ENCODE measurements at places on chromosomes 7 and 10.
A peak's percentile ranks its signal among the peaks of the same experiment; 100 is the strongest.

DNA sequence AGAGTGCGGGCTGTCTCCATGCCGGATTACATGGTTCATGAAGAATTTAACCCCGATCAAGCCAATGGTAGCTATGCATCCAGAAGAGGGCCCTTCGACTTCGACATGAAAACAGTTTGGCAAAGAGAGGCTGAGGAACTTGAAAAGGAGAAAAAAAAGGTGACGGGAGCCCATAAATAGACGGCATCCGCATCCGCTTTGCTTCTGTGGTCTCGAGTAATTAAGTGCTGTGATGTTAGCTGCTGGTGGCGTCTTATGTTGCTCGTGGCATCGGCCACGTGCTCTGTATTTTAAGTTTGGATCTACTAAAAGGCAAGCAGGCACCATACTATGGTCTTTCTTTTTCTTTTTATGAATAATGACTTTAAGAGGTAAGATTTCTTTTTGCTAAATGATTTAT, 11.1 kb downstream of the C7orf57 start:
- DNase-seq: no peak

GRCh38 chr7:50712252-50713122, 70.2 kb downstream of the GRB10 start:
- DNase-seq: no peak

DNA sequence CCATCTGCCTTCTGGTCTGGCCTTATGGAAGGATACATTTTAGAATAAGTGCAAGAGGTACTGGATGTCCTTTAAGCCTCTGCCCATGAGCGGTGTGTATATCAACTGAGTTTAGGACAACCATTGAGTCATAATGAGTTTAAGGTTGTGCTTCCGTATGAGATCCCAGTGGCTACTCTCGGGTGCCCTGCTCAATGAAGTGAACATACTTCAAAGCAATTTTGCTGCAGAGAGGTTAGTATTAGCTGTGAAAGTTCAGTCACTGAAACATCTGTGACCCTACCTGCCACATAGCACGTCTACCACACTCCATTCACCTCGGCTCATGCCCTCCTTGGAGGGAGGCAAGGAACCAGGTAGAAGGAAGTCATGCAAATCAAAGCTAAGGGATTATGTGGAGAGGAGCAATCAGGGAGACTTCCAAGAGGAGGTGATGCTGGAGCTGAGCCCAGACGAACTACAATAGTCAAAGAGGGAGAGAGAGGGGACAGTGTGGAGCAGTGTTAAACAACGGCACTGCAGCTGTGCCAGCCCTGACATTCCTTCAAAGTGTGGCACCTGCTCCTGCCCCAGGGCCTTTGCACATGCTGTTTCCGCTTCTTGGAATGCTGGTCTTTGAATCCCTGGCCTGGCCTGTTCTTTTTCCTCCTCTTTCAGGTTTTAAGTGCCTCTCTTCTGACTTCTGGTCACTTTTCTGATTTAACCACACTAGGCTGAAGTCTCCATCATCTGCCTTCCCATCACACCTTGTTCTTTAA, 25.4 kb downstream of the BTBD16 start:
- DNase-seq: no peak

DNA sequence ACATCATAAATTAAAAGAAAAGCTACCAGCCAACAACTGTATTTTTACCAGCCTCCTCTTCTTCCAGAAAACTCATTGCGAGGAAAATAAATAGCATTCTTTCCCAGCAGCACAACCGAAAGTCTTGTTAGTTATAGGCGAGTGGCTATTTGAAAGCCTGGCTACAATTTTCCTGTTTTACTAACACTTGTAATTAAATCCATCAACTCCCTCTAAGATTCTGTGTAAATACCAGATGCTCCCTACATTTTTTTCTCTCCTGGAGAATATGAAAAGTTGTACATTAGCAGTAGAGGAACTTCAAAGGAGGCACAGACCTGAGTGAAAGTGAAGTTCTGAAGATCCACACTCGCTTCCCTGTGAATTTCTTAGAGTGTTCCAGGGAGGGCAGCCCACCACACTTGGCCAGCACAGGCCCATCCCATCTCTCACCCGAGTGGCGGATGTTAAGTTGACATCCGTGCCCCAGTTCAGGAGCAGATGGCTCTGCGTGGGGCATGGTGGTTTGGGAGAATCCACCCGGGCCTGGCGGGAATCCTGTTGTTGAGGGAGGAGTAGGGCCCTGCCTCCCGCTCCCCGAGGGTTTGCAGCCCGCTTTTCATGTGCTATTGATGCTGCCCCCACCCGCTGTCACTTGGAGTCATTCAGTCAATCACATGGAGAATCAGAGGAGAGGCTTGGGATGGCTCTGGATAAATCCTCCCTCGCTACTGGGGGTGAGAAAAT, 451.0 kb upstream of the GALNT17 start:
- DNase-seq: no peak

DNA sequence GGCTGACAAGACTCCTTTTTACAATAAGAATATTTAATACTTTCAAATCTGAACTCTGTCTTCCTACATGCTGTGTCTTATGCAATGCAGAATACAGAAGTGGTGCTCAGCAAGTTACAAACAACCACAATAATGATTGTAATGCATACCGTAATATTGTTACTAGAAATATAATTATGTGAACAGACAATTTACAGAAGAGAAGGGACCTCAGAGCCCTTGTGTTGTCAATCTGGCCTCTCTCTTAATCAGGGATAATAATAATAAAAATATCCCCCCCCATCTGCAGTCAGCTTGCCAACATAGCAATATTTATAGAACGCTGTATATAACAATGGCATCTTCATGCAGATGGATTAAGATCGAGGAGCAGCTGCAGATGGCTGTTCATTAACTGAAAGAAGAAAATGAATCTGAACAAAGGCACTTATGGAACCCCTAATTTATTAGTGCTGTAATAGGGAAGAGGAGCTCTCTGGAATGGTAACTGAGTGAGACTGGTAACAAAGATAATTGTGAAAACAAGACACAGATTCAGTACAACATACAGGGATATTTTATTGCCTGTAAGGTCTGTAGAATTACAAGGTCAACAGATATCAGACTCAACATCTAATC, 106.3 kb downstream of the TMEM26 start:
- no peak for DNase-seq

DNA sequence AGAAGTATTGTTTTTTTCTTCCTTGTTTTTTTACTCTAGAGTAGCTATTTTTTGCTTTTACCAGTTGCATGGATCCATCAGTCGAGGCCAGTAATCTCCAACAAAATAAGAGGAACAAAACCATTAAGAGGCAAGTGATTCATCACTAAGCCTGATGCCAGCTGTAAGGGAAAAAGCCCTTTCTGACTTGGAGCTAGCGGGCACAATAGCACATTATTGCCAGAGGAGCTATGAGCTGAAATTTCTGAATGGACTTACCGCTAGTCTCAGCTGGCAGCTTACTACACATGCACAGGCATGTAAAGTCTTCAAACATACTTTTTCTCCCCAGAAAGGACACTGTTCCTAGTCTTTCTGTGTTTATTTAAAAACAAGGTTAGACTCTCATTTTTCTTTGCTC, 41.6 kb upstream of the PTPRZ1 start:
- DNase-seq: no peak

- DNase-seq: no peak
Measured at GRCh38 chr10:131646551-131647525, 254.0 kb upstream of the PPP2R2D start.

- DNase-seq: no peak
Measured at GRCh38 chr7:122709930-122710646, 7.4 kb upstream of the RNF148 start.

GRCh38 chr7:38294926-38295325, 21.5 kb upstream of the TARP start:
- DNase-seq: no peak

DNA sequence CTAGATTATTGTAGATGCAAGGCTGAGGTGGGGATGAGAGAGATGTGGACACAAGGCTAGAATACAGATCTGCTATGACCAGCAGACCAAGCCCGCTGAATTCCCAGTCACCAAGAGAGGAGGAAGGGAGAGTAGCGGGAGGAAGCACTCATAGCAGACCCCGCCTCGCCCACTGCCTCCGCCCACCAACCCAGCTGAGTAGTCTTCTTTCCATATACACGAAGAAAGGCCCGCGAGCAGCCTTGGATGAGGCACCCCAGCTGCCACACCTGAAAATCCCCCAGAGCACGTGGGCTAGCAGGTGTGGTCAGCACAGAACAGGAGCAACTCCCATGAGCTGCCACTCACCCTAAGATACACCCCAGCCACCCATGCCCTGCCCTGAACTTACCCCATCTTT, 7.9 kb upstream of the H2BK1 start:
- DNase-seq: no peak

DNA sequence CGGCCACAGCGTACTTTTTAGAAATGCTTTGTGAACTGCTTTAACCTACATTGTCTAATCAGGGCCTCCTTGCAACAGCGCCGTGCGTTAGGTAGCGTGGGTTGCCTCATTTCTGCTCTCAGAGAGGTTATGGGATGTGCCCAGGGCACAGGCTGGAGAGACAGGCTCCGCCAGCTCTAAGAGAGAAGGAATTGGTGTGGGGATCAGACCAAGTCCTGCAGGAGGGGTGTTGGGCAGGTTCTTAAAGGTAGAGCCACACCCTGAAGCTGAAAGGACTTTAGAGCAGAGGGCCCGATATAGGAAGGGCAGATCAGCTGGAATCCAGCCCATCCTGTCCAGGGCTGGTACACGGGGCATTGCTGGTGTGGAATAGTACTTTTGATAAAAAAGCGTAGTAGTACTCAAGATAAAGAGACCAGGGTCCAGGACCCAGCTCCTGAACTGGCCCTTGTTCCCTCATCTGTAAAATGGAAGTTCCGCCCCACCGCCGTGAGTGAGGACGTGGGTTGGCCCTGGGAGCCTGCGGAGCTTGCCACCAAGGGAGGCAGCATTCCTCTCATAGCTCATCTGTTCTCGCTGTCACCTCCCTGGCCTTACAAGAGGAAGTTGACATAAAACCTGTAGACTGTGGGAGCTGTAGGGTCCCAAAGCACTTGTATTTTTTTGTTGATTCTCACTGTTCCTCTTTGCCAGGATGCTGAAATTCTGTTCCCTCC, 37.2 kb downstream of the TMEM120A start:
- peak; percentile 83 for DNase-seq

GRCh38 chr10:48604039-48604990, 558 bp downstream of the ARHGAP22 start:
- no peak for DNase-seq

- no peak for DNase-seq
Measured at GRCh38 chr7:151637781-151638261, 118.1 kb upstream of the RHEB start.

DNA sequence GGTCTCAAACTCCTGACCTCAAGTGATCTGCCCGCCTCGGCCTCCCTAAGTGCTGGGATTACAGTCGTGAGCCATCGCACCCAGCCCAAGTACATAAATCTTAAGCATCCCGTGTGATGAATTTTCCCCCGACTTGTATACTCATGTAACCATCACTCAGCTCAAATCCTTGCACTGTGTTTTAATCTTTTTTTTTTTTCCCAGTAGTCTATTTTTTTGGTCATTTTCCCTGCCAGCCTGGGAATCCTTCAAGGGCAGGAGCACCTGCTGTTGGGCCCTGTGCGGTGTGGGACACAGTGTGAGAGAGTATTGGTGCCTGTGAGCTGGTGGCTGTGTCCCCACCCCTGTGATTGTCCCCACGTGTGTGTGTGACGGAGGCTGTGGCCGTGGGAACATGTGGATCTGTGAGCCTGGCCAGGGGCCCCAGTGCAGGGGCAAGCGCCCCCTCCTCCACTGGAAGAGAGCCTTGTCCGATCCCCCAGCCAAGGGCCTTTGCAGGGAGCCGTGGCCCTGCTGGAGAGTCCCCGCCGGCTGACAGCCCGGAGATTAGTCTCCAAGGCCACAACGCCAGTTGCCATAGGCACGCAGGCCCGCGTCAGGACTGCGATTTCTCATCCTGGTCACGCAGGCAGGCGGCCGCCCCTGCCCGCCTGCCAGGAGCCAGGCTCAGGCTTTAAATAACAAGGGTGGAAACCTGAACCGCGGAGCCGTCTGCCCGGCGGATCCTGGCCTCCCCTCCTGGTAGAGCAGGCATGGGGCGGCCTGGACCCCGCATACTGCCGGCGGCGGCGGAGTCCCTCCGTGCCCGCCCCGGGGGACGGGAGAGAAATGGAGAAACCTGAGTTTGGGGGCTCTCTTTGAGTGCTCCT, 26.5 kb downstream of the GTF2IRD1 start:
- DNase-seq: peak; percentile 79

GRCh38 chr7:37218956-37219355, 229.7 kb downstream of the ELMO1 start:
- DNase-seq: no peak

GRCh38 chr10:24494236-24494635, 229.5 kb downstream of the ARHGAP21 start:
- DNase-seq: no peak

GRCh38 chr10:46297406-46298204, 10.8 kb downstream of the ANTXRL start:
- DNase-seq: peak; percentile 1

GRCh38 chr7:10643545-10643944, 330.1 kb upstream of the PHF14 start:
- DNase-seq: no peak

- no peak for DNase-seq
Measured at GRCh38 chr7:51324206-51324898, 7.7 kb upstream of the COBL start.

DNA sequence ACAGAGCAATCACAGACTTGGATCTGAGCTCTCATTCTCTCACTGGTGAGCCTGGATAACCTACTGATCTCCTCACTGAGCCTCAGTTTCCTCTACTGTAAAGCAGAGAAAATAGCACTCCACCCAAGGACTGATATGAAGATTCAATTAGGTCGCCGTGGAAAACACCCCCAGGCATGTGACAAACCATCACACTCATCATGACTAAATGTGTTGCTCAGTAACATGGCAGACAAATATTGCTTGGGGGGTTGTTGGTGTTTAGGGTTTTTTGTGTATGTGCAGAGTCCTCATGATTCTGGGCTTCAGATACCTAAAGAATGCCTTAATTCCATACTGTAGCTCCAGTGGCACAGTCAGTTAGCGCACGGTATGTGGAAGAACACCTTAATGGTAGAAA, 122.1 kb upstream of the TCF7L2 start:
- no peak for DNase-seq

- DNase-seq: no peak
Measured at GRCh38 chr7:130366564-130366963, 13.7 kb upstream of the CPA1 start.

- DNase-seq: no peak
Measured at GRCh38 chr10:117652228-117653169, 110.0 kb downstream of the EMX2 start.

DNA sequence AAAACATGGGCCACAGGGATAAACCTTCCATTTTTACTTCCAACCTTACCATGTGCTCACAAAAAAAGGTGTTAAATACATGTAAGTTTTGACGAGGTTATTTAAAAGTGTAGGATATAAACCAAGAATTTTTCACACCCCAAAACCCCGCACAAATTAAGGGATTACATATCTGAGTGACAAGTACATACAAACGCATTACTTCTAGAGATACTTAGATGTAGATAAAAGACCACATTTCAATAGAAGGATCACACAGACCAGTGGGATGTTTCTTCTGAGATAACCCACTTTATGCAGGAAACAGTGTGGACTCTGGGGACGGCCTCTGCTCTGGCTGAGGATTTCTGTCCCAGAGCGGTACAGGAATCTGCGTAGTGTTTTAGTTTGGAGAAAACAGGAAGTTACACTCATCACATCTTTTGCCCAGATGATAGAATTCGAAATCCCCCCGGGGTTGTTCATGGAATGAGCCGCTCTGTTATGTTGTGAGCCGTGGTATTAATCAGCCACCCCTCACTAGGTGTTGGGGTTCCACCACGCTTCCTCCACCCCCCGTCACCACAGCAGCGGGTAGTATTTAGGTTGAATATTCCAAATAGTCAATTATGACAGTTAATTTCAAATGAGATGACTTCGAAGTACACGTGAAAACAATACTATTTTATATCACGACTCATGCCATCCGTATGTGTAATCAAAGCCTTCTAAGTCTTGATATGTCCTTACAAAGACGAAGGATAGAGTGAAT, 1.3 kb upstream of the CUL1 start:
- DNase-seq: peak; percentile 24

Data from mucosa of gallbladder (tissue), 1 donor.